Stimulated activated CD8-positive, alpha-beta memory T cell treated with anti-CD3 and anti-CD28 coated beads, Interleukin-7, amount 100 ng/mL, for 24 hours (primary cell): ENCODE measurements at places on chromosomes 3 and 15.
A peak's percentile ranks its signal among the peaks of the same experiment; 100 is the strongest.

DNA sequence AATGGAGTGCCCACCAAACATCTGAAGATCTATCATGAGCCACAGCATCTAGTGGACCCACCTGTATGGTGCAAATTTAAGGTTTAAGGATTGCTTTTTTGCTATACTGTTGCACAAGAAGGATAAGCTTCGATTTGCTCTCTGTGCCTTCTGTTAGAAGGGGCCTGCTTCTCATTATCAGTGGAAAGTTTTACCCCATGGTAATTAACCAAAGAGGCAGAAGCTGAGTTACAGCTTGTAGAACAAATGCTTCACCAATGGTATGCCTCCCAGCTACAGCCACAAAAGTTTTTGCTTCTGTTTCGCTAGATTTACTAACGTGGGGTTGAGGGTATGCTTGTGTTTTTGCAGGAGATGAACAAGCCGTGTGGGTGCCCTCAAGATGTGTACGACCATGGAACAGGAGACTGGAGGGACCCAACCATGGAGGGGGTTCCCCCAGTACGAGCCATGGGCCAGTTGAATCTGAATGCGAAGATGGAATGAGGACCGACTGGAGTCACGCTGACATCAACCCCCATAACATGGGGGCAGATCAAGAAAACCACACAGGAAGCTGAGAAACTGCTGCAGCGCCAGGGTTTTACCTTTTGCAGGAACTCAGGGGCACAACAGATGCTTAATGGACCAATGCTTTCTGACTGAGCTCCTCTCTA is 43.5 kb downstream of the ACAD9 start:
- DNase-seq: peak; percentile 15

- no peak for DNase-seq
Observed at GRCh38 chr3:113867506-113867905, 28.9 kb downstream of the GRAMD1C start.

GRCh38 chr3:183930086-183930485 is 45.4 kb upstream of the PARL start:
- no peak for DNase-seq

- no peak for DNase-seq
Observed at GRCh38 chr3:159616234-159616825, 372.3 kb upstream of the IL12A start.

DNA sequence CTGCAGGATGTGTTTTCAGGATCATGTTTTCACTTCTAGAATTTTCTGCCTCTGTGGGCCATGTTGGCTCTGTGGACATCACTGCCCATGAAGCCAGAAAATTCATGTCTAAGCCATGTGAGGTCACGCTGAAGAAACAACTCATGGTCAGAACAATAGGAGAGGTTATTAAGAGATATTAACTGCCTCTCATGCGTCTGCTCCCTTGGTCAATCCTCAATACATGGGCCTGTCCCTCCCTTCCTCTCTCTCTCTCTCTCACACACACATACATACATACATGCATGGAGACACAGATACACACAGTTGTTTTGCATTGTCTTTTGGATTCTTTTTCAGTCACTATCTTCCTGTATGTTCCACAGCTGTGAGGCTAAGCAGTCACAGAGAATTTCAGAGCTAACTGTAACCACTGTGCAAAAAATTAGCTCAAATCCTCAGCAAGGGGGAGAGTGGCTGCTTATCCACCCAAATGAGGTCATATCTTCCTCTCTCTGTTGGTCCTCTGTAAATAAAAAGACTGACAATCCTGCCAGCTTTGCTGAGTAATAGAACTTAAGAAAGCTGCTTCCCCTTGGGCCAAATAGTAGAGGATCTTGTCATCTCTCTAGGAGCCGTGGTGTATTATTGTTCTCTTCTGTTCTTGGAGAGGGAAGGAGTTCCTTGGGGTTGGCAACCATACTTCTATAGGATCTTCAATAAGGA is 45.6 kb downstream of the LRTM1 start:
- DNase-seq: no peak

- no peak for DNase-seq
Observed at GRCh38 chr3:192719964-192720363, 7.4 kb downstream of the FGF12 start.

- no peak for DNase-seq
Observed at GRCh38 chr3:65193531-65193930, 505.7 kb upstream of the ADAMTS9 start.

- DNase-seq: no peak
Observed at GRCh38 chr15:101625184-101625583, 27.0 kb downstream of the TM2D3 start.

GRCh38 chr3:192174283-192174682 is 553.1 kb downstream of the FGF12 start:
- DNase-seq: no peak

- DNase-seq: no peak
Observed at GRCh38 chr15:52124270-52124880, 11.8 kb upstream of the BCL2L10 start.

- no peak for DNase-seq
Observed at GRCh38 chr15:83612226-83612625, 41.7 kb upstream of the ADAMTSL3 start.

DNA sequence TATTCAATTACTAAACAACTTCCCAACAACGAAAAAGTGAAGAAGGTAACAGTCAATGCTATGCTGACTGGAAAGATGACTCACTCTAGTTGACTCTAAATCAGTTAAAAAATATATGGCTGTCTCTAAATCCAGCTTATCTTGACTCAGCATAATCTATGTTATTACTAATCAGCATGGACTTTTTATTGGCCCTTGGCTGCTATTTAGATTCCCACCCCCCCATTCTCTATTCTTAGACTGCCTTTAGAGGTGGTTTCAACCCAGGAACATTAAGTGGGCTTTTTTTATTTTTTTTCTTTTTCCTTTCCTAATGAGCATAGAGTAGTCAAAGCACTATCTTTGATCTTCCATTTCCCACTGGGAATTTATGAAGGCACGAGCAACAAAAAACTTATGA is 1.9 kb downstream of the PCOLCE2 start:
- no peak for DNase-seq

DNA sequence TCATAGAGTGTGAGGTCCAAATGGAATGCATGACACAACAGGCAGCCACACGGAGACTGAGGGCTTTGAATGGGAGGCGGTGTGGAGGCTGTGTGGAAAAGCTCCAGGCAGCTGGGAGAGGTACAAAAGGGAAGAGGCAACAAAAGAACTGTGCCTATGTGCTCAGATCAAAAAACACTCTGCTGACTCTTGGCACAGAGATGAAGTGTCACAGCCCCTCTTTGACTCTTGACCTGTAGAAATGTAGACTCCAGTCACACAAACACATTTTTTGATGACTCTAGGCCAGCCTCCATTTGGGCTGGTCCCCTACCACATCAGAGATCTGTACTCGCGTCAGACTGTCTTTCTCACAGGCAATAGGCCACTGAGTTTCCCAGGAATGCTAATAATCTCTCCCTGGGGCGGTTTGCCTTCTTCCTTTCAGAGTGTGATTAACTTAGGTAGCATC is 456.0 kb downstream of the TUSC7 start:
- DNase-seq: no peak

DNA sequence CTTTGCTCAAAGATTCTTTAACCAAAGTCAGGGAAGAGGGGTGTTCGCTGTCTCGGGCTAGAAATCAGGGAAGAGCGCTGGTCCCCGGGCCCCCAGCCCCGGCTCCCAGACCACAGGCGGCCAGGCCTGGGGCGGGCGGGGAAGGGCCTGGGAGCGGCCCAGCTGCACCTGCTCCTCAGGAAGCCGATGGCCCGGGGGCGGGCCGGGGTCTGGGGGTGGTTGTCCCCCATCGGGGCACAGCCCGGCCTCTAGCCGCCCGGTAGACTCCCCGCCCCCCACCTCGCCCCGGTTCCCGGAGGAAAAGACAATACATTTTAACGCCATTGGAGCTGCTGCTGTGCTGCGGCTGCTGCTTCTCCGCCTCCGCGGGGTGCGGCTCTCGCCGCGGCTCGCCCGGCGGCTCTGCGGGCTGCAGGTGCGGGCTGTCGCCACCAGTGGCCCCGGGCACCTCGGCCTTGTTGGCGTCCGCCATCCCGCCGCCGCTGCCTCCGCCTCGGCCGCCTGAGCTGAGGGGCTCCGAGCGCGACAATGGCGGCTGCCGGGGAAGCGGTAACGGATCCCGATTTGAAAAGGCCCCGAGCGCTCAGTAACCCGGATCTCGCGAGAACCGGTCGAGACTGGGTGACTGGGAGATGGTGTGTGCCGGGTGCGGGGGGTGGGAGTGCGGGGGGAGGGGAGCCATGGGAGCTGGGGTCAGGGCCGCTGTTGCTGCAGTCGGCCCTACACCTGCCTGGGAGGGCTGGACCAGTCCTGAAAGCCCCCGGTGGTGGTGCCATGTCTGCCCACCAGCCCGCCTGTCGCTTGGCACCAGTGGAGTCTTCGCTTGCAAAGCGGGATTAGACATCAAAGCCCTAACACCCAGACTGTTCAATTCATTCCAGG is at the start of gene MYEF2:
Gene MYEF2 (minus strand): TSS at position 530 of the 882 bp plus-strand sequence. CDS start 58 bp downstream, at position 472.
- DNase-seq: peak; percentile 26

DNA sequence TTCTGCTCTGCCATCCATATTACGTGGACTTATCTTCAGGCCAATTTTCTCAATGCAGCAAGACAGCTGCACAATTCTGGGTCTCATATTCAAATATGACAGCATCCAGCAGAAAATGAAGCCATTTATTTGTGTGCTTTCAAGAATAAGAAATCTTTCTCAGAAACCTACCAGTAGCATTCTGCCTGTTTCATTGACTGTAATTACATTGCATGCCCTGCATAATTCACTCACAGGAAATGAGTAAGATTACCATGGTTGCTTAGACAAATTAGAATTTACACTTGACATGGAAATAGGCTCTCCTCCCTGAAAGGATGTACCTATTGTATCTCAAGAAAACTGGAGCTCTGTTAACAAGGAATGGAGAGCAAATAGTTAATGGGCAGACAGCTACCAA is 346.6 kb upstream of the DCBLD2 start:
- DNase-seq: no peak
